Inflammatory macrophage treated with lipopolysaccharide for 4 hours (primary cell): ENCODE measurements at places on chromosomes 12 and 14.

DNA sequence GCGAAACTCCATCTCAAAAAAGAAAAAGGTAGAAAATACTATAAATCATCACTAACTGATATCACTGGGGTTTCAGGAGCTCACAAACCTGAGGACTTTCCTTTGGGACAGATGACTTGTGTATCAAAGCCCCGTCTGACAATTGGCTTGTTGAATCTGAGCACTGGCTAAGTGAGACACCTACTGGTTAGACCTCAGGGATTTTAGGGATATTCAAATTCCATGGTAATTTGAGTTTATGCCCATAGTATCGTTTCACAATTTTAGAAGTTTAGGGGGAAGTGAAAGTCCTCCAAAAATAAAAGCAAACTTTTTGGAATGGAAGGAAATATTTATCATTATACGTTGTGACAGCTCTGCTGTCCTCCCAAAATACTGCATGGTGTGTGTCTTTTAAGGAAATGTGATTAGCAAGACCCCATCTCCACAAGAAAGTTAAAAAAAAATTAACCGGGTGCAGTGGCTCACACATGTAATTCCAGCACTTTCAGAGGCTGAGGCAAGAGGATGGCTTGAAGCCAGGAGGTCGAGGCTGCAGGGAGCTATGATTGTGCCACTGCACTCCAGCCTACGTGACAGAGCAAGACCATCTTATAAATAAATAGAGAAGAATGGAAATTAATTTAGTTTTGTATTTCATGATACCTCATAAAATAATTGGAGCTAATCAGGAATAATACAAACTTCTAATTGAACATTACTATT, 49.2 kb downstream of the FBXL14 start:
- peak; percentile 82 for DNase-seq

GRCh38 chr12:67111182-67111581, 158.0 kb upstream of the CAND1 start:
- DNase-seq: no peak

DNA sequence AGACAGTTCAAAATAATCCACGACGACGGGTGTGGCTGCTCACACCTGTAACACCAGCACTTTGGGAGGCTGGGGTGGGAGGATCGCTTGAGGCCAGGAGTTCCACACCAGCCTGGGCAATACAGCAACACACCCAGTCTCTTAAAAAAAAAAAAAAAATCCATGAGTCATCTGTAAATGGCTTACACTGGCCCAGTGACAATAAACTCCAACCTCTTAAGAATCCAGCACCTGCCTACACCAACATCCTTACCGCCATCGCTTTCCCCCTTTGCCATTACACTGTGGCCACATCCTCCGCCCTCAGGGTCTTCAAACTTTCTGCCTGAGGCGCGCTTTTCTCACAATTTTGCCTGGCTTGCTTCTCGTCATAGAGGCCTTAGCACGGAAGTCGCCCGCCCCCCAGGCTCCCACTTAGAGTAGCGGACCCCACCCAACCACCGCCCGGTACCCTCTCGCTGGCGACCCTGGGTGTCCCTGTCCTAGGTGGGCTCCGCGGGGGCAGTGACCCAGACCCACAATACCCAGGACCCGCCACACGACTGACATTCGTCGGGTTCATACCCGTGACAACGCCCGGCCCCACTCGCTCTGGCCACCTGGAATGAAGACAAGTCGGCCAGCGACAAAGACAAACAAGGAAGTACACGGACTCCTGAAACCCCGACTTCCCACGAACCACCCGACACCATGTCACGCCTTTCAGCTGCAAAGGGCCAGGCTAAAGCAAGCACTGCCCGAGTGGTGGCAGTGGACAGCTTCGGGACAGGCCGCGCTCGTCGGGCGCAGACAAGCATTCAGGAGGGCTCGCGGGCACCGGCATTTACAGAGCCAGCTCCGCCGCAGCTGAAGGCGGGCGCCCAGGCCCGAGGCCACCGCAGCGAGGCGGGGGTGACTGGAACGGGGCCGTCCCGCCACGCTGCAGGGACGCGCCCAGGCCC, 636 bp downstream of the GOLGA3 start:
- DNase-seq: peak; percentile 70

GRCh38 chr12:108234158-108234557, 105.0 kb downstream of the CMKLR1 start:
- peak; percentile 33 for DNase-seq

- no peak for DNase-seq
Measured at GRCh38 chr14:33696165-33696564, 254.7 kb downstream of the EGLN3 start.
